Activated T-cell treated with anti-CD3 and anti-CD28 coated beads for 1 hour (primary cell): ENCODE measurements at places on chromosomes 1 and 21.
A peak's percentile ranks its signal among the peaks of the same experiment; 100 is the strongest.

- DNase-seq = no peak
Observed at GRCh38 chr1:22470227-22470626, 18.6 kb downstream of the ZBTB40 start.

DNA sequence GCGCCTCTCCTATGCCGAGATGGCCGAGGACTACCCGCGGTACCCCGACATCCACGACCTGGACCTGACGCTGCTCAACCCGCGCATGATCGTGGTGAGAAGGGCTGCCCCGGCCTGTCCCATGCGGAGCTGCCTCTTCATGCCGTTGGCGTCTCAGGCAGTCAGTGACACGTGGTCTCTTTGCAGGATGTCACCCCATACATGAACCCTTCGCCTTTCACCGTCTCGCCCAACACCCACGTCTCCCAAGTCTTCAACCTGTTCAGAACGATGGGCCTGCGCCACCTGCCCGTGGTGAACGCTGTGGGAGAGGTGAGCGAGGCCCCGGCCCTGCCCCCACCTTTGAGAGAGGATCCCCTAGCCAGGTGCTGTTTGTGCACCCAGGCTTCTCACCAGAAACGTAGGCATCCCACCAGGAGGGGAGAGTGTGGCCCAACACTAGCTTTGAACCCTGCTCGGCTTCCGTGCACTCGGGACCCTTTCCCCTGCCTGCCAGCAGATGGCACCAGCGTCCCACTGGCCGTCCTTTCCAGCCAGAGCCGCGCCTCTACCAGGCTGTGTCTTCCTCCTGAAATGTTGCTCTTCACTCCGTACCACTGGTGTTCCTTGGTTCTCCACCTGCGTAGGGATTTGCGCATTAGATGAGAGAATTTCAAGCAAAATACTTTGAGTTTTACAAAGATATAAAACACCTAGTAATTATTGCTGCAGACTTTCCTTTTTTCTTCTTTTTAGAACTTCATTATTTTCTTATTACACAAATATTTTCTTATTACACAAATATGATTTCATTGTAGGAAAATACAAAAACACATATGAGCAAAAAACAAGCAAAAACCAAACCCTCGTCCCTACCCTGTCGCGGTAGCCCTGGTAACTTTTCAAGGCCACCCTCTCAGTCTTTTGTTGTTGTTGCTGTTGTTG is 9.0 kb downstream of the NPPA start:
- peak; percentile 65 for DNase-seq

DNA sequence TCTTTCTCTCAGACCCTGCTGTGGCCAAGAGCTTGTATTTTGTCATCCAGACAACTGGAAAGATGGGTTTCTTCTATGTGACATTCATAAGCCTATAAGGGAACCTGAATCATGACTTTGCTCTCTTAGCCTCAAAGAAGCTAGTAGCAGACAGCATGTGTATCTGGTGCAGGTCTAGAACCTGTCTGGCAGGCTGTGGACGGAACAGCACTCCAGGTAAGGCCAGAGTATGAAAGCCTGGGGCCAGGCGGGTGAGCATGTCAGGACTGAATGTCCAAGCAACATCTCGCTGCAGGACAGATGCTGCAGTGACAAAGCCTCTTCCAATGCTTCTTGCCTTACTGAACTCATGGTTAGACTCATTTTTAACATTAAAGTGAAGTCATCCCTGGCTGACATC is 32.8 kb downstream of the AKNAD1 start:
- DNase-seq = no peak

GRCh38 chr1:22786719-22787489 is 76.3 kb downstream of the EPHB2 start:
- DNase-seq = no peak

GRCh38 chr1:230069796-230070195 is 2.8 kb downstream of the GALNT2 start:
- no peak for DNase-seq

- no peak for DNase-seq
Observed at GRCh38 chr1:227069490-227069889, 129.4 kb downstream of the COQ8A start.

DNA sequence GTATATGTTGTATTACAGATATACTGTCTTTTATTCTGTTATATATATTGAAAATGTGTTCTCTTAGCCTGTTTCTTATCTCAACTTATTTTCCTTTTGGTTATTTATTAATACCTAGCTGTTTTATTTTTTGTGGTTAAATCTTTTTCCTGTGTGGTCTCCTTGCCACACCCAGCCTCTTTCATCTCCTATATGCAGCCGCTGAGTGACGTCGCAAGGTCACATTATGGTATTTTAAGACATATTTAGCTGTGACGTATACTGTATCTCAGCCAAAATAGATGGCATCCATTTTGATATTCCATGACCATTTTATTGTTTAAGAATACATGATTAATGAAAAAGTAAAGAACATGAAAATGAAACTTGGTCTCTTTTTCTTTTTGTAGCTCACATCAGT is 29.1 kb downstream of the CENPF start:
- DNase-seq = no peak

- peak; percentile 98 for DNase-seq
Observed at GRCh38 chr1:26472901-26473845, 933 bp downstream of the HMGN2 start.

- DNase-seq = no peak
Observed at GRCh38 chr1:153081736-153082135, 10.3 kb upstream of the SPRR2B start.

DNA sequence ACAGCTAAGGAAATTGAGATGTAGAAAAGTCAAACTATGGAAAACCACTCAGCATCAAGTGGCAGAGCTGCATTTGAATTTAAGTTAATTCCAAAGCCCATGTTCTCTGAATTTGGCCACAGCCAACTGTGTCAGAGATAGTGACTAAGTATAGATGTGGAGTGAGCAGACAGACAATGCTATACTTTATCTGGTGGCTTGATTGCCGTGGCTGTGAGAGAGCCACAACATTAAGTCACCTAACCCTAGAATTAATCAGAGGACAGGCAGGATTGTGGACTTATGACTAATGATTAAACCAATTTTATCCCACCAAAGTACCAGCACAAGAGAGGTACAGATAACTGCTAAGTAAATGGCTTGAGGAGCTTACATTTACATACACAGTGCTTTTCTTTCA is 209.8 kb downstream of the TPR start:
- no peak for DNase-seq

GRCh38 chr1:15412843-15413242 is 3.2 kb downstream of the EFHD2 start:
- DNase-seq = no peak

DNA sequence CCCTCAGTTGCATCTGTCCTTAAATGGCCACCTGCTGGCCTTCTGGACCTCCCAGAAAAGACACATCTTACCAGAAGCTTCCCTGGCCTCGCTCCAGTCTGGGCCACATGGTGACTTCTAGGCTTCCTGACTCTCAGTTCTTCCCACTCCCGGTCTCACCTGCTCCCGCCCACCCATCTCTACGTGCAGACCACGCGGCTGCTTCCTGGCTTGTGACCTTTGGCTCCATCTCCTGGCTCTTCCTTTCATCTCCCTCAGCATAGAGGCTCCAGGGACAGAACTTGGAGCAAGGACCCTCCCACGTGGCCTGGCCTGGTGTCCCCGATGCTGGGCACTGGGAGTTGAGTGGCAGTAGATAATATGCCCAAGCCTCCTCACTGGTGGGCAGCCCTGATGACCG is 124.9 kb upstream of the IRF2BP2 start:
- DNase-seq = no peak
